ENCODE measurements at places on chromosomes 2 and 18.
A peak's percentile ranks its signal among the peaks of the same experiment; 100 is the strongest.

DNA sequence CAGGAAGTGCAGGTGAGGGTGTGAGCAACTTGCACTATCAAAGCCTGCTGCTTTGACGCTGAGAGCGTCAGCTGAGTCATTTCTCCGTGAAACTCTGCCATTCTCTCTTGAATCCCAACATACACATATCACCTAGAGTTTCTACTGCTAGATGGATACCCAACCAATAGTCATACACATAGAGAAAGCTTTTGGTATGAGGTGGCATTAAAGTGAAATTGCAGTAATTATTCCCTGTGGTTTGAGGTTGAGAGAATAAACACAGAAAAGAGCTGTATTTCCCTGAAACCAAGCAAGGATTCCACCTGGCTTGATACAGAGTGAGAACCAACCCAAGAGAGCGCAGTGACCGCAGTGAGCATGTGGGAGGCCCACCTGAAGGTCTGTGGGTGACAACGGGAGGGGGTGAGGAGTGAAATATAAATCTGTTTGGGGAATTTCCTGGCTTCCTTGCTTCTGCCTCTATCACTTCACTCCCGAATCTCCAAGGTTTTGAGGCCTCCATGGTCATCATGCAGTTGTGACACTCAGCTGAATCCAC lies 28.8 kb upstream of the TMEM18 start:
- DNase-seq: peak; percentile 6

- DNase-seq: no peak
Measured at GRCh38 chr2:43412114-43412753, 183.6 kb downstream of the THADA start.

DNA sequence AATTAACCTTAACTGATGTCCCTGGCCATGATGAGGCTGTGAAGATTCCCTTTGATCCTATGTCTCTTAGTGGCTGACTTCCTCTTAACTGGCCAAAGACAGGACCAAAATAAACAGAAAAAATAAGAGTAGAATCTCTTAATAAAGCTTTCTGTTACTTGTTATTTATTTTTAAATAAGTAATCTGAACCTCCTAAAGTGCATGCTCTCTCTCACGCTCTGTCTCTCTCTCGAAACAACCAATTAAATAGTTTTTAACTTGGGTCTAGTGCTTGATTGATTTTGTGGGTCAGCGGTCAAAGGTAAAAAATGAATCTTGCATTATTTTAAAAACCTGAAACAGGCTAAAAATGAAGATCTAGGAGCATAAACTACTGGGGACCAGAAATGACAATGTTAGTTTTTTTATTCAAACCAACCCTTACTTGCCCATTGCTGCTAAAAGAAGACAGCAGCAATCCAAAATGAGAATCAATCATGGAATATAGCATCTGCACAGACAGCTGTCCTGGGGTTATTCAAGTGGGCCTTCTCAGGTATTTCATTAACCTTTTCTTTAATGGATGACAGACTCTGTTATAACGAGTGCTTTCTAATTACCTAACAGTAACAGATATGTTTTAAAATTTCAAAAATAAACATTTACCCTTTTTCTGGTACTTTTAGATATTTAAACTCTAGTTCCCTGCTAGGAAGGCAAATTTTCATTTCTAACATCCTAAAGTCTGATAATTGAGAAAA lies 11.2 kb downstream of the GAREM1 start:
- no peak for DNase-seq

- DNase-seq: no peak
Measured at GRCh38 chr2:236694146-236694888, 124.7 kb downstream of the ACKR3 start.

DNA sequence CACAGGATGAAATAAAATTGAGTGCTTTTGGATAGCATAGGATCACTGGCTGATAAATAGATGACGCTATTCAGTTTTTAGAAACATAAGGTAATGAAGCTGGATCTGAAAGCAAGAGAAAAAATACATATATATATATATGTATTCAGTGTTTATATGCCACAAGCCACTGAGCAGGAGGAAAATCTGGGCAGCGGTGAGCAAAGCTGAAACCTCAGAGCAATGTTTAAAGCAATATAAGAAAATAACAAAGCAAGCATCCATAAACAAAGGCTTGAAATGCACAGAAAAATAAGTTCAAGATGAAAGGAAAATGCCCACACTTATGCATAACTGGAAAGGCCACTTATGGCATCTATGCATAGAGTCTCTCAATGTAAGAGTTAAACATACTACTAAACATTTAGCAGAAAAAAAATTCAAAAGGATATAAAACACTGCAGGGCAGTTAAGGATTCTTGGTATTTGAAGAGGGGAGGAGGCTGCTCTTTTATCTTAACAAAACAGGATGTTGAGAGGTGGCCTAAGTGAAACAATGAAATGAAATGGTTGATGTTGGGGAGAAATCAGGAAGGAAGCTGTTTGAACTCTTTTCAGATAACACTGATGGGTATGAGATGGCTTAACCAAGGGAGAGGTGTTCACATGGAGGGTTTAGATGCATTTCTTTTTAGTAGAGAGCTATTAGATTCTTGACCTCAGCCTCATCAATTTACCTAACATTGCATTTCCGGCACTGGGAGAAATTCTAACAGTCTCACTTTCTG lies 129.1 kb downstream of the ARHGAP15 start:
- DNase-seq: no peak

DNA sequence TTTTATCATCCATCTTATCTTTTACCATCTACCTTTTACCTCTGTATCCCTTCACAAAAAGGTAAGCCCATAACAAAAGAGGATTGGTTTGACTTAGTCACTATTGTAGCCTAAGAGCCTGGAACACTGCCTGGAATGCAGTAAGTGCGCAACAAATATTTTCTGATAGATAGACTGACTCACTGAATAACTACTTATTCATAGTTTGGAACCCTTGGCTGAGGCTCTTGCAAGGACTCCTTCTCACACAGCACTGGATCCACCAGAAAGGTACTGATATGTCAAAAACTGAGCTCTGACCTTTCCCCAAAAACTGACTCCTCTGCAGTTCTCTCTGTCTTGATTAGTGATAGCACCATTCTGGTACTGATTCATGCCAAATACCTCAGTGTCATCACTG lies 426.7 kb downstream of the SETBP1 start:
- no peak for DNase-seq

DNA sequence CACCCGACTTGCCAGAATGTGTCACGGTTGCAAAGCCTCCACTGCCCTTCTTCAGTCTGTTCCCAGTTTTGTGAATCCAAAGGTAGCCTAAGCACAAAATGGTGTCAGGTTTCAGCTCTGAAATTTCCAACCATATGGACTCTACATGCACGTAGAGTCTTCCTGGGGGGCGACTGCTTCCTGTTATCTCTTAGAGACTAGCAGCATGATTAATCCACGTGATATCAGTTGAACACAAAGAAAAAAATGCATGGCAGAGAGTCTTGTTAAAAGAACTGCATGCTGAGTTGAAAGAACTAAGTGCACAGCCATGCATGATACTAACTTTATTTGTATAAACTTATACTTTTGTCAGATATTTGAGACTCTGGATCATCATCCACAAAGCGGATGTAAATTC lies 404.4 kb downstream of the SOCS6 start:
- no peak for DNase-seq

Data from activated CD8-positive, alpha-beta memory T cell treated with anti-CD3 and anti-CD28 coated beads for 48 hours (primary cell).